Diencephalon (tissue), 1 donor: ENCODE measurements at places on chromosomes 4 and X. TPM values are rescaled to one million over a fixed set of nuclear protein-coding genes. Genes with fewer than 3 reads are reported as not detected.

Gene AFP
- total RNA-seq = not detected

Gene SPANXA2
- not detected for total RNA-seq

Gene PDE5A
- 58.4 TPM for total RNA-seq

Gene ARAP2
- total RNA-seq = 78.2 TPM

Gene CT45A8
- total RNA-seq = not detected

Gene ATP1B4
- not detected for total RNA-seq

Gene KIF4A
- 5.8 TPM for total RNA-seq

Gene RPL34
- 1,313 TPM for total RNA-seq

Gene PPP1R2C
- not detected for total RNA-seq

Gene AMTN
- total RNA-seq = not detected

Gene PTCHD1
- total RNA-seq = 11.5 TPM

Gene AKAP4
- not detected for total RNA-seq

Gene NALF2
- total RNA-seq = 5.1 TPM

Gene HTN1
- not detected for total RNA-seq

Gene PAGE1
- total RNA-seq = not detected

Gene EREG
- under 0.01 TPM for total RNA-seq

Gene CXXC4
- total RNA-seq = 68.0 TPM

Gene KLB
- 0.46 TPM for total RNA-seq

Gene GPC3
- total RNA-seq = 11.8 TPM

Gene SHOX
- 0.23 TPM for total RNA-seq

Gene SUPT20HL1
- not detected for total RNA-seq

Gene SPATA4
- 2.3 TPM for total RNA-seq

Gene DCX
- 268 TPM for total RNA-seq

Gene SMIM31
- total RNA-seq = not detected

Gene PROM1
- 26.5 TPM for total RNA-seq
